ENCODE measurements at places on chromosomes 4 and X. TPM values are rescaled to one million over a fixed set of nuclear protein-coding genes. Genes with fewer than 3 reads are reported as not detected.

DNA sequence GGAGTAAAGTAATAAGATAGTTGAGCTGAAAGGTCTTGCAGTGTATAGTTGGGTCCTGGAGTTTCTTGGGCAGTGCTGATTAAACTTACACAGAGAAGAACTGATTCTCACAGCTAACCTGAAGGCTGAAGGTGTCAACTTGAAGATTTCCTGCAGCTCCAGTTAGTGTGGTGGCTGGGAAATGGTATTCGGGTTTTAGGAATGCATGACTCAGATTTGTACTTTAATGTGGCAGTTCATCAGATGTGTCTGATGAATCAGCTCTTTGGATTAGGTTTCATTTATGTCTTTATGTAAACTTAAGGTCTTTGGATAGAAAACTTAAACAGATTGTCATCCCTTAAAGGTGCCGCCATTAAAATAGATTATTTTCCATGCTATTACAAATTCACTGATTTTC, 200.0 kb downstream of the IL1RAPL1 start:
- no peak for DNase-seq

DNA sequence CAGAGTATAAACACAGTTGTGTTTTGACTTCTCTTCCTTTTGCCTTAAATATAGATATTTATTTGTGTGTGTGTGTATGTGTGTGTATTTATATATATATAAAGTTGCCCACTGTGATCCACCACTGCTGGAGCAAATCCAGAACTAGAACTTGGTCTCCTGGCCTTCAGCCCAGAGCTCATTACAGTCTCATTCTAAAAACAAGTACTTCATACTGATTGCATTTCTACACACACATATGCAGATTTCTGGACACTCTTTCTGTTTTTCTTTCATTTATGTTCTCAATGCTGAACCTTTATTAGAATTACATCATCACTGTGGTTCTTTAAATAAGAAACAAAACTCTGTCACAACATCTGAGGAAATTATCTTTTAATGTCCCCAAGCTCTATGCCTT, 381 bp downstream of the TXK start:
- no peak for DNase-seq

The CT45A9 gene
- total RNA-seq = not detected

The GPR78 gene
- not detected for total RNA-seq

The RASL11B gene
- total RNA-seq = 5.4 TPM

The CFP gene
- total RNA-seq = 2.6 TPM

The KCTD8 gene
- 0.08 TPM for total RNA-seq

Measured in Right ventricle myocardium superior (tissue), 1 donor.